ENCODE measurements at places on chromosomes 2 and 18. TPM values are rescaled to one million over a fixed set of nuclear protein-coding genes. Genes with fewer than 3 reads are reported as not detected.

Gene PFN4
- total RNA-seq = 0.43 TPM

Gene ATP6V1B1
- 0.21 TPM for total RNA-seq

Gene ERFE
- total RNA-seq = 3.8 TPM

Gene ANKRD53
- not detected for total RNA-seq

Gene DBI
- 55.7 TPM for total RNA-seq
